Uterus (tissue), 4 donors: ENCODE measurements at places on chromosomes 3 and 15. TPM values are rescaled to one million over a fixed set of nuclear protein-coding genes. Genes with fewer than 3 reads are reported as not detected.

ARRDC4 gene
- 20.0 TPM for total RNA-seq

GRCh38 chr15:101504866-101505609 is 15.5 kb upstream of the PCSK6 start:
- H3K4me3 ChIP-seq: no peak overlapping the region

DNA sequence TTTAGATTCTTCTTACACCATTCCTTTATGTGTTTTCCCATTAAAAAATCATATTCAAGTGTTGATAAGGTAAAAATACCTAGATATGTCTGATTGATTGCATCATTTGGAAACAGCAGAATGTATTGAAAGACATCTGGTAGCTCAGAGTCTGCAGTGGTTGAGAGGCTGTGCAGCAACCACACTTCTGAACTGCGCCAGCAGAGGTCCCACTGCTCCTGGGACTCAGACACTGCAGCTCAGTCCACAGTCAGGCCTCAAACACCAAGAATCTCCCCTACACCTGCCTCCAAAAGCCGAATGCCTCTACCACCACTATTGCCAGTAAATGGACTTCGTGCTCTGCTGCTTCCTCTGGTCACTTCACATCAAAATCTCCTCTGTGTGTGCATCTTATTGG is 176.9 kb upstream of the LMCD1 start:
- no peaks in the 10 kb centered on the region for H3K27me3 ChIP-seq
- no peaks in the 10 kb centered on the region for H3K4me1 ChIP-seq
- no peak for DNase-seq

- H3K27me3 ChIP-seq: no peaks in the 10 kb centered on the region
- H3K4me3 ChIP-seq: no peak overlapping the region
- H3K27ac ChIP-seq: no peak overlapping the region
- DNase-seq: no peak
- H3K36me3 ChIP-seq: no peaks in the 10 kb centered on the region
Measured at GRCh38 chr3:54003136-54003535, 111.5 kb upstream of the SELENOK start.

- no peaks in the 10 kb centered on the region for H3K4me1 ChIP-seq
- no peak overlapping the region for H3K4me3 ChIP-seq
- no peak for DNase-seq
- H3K27me3 ChIP-seq: no peaks in the 10 kb centered on the region
Measured at GRCh38 chr15:77371850-77372563, 47.9 kb downstream of the PEAK1 start.
